SK-N-SH treated with all-trans-retinoic acid at 6 μM for 48 hours (cell line): ENCODE measurements at places on chromosomes 2 and 18.

DNA sequence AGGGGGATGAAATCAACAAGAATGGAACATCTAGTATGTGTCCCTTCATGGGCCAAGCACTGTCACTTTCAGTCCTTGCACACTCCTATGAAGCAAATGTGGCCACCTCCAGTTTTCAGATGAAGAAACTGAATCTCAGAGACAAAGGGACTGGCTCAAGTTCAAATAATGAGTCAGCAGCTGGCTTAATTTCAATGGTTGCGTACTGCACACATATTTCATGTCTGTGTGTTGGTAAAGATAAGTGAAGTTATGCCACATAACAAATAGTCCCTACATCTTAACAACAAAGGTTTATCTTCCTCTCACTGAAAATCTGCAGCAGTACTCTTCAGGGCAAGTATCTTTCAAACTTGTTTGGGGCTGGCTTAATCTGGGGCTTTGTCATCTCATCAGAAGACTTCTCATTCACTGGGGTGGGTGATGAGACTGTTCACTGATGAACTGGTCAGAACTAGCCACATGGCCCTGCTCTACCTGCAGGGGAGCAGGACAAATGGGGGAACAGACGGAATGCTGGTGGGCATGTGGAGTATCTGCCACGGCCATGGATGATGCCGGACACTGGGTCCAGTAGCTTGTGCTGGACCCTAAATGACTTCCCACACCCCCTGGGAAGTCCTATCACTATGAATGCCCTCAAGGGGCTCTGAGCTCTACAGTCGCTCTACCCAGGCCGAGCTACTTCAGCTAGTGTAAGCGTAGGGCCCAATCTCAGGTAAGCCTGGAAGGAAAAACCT is 263.2 kb downstream of the CYP26B1 start:
- ATAC-seq: no peak

- ATAC-seq: no peak
Observed at GRCh38 chr2:238060096-238060541, 682 bp upstream of the SCLY start.

- ATAC-seq: no peak
Observed at GRCh38 chr18:76459312-76459686, 35.7 kb downstream of the ZNF516 start.

- ATAC-seq: peak; percentile 99
Observed at GRCh38 chr2:159497256-159497655, 119.1 kb downstream of the BAZ2B start.

- ATAC-seq: no peak
Observed at GRCh38 chr2:42748840-42749239, 15.1 kb downstream of the OXER1 start.

DNA sequence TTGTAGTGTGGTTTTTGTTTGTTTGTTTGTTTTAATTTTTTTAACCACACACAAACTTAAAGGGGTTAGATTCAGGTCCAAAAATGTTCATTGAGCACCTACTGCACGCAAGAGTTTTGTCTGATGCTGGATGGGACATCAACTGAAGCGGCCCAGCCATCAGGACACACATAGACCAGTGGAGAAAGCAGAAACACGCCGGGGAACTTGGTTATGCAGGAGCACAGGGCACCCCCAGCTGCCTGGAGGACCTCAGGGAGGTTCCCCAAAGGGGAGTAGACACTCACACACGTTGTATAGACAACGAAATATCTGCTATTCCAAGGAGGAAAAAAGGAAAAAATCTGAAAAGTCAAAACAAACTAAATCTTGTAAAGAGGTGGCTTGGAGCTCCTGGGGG is 191.7 kb downstream of the GBX2 start:
- ATAC-seq: no peak

GRCh38 chr2:170530284-170530745 is 184.8 kb upstream of the SP5 start:
- peak; percentile 51 for ATAC-seq

DNA sequence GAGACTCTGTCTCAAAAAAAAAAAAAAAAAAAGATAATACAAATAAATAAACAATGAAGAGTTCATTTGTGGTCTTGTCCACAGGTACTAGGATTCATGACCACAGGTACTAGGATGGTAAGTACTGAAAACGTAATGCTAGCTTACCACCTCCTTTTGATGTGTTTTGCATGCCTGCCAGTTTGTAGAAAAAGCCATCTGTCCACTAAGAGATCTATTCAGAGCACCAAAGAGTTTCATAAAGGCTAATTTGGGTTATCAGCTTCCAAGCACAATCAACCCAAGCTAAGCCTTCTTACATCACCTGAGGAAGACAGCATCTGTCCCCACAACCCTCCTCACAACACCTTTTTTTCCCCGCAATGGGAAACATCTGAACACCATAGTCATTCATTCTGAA is 477.2 kb downstream of the ZEB2 start:
- ATAC-seq: no peak

DNA sequence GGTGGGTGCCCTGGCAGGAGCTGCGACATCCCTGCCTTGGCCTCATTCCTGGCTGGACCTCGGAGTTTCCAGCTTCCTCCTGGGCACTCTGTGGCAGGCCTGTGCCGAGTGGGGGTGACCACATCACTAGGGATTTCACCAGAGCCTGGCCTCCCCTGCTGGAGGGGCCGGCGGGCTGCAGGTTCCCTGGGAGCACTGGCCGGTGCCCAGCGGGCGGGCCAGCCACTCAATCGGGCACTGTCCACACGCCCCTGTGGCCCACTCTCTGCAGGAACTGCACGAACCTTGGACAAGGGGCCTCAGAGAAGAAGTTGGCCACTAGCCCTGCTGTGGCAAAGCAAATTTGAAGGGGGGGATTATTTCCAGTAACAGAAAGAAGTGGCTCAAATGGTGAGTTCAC is 110.7 kb upstream of the APCDD1 start:
- no peak for ATAC-seq

GRCh38 chr2:59383473-59383872 is 1142.3 kb upstream of the FANCL start:
- ATAC-seq: no peak

DNA sequence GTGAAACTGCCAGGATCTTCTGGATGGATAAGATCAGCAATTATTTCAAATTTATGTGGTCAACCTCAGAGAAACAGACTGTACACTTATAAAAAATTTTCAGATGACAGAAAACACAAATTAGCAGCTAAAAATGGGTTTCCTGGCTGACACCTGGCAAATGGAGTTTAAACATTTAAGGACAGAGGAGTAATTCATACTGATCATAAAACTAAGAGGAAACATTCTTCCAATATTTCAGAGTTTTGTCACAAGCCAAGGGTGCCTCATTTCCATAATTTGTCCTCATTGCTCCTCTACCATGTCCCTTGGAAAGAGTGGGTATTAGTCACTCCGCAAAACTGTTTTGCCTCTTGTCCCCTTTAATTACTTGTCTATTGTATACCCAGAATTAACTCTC is 70.2 kb downstream of the TMEFF2 start:
- ATAC-seq: peak; percentile 80

DNA sequence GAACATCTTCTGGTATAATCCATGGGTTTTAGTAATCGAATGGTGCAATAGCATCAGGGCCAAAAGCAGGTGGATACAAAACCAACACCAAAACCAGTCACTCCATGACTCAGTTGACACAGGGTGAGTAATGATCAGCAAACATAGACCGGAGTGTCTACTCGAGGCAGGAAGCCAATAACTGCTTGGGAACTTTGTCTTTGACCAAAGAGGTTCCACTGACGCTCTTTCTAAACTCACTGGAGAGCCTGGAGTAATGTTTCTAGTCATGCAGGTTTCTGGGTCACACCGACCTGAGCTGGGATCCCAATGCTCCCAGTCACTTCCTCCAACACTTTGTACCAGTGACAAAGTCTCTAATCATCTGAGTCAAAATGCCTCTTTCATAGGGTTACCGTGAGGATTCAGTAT is 30.9 kb downstream of the MREG start:
- ATAC-seq: no peak

DNA sequence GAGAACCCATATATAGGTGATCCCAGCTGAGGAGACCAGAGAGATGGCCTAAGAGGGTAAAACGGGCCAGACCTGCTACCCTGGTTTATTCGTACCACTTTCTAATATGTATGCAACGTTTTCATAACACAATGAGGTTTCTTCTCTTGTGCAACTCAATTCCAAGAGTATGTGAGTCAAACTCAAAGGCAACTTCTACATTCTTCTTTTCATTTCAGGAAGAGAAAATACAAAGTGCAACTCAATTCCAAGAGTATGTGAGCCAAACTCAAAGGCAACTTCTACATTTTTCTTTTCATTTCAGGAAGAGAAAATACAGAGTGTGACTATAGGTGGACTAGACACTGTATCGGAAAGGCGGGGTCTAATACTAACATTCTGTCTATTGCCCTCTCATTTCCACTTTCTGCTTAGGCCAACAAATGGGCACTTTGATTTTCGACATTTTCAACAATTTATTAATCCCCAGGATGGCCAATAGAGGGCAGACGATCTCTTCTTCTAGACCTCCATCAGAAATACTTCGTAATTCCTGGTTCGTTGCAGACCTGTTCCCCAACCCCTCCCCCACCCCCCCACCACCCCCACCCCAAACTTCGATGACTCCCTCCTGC is 3.7 kb upstream of the CRIM1 start:
- peak; percentile 5; the same call in 1 of the 3 replicates for ATAC-seq

DNA sequence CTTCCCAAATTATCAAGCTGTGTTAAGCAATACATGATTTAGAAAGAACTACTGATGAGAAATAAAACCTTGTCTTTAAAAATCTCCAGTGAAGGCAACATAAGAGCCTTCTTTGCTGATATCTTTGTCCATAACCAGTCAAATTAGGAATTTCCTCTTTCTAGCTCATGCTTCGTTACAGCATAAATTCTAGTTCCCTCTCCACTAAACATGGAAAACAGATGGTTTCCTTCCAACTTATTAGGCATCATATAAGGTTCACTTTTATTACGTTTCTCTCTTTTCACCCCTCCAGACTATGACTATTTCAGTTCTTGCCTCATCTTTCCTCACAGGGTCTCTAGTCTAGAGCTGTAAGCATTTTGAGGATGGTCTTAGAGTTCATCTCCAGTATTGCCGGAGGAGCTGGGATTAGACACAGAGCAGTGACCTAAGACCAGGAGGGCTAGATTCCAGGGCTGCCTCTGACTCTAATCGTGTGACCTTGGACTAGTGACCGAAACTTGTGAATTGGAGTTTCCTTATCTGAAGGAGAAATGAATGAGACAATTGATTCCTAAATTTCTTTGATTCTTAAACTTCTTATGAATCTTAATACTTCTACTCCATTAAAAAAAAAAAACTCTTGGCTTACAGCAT is 195.5 kb upstream of the APCDD1 start:
- no peak for ATAC-seq

- peak; percentile 61; the same call in 2 of the 3 replicates for ATAC-seq
Observed at GRCh38 chr2:173749315-173749714, 215.9 kb downstream of the SP3 start.

DNA sequence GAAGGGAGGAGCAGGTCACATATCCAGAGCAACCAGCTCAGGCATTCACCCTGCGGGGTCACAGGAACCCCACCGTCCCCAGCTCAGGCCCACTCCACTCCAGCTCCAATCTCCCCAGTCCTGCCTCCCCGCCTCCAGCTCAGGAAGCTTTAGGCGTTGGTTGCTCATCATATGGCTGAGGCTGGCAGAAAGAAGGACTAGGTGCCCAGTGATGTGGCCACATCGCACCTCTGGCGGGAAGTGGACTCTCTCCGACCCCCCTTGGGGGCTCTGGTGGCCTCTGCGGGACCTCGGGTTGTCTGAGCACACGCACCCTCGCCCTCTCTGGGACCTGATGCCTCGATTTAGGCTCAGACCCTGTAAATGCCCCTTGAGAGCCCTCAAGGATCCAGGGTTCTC is 187.7 kb downstream of the ZFP36L2 start:
- ATAC-seq: peak; percentile 12

DNA sequence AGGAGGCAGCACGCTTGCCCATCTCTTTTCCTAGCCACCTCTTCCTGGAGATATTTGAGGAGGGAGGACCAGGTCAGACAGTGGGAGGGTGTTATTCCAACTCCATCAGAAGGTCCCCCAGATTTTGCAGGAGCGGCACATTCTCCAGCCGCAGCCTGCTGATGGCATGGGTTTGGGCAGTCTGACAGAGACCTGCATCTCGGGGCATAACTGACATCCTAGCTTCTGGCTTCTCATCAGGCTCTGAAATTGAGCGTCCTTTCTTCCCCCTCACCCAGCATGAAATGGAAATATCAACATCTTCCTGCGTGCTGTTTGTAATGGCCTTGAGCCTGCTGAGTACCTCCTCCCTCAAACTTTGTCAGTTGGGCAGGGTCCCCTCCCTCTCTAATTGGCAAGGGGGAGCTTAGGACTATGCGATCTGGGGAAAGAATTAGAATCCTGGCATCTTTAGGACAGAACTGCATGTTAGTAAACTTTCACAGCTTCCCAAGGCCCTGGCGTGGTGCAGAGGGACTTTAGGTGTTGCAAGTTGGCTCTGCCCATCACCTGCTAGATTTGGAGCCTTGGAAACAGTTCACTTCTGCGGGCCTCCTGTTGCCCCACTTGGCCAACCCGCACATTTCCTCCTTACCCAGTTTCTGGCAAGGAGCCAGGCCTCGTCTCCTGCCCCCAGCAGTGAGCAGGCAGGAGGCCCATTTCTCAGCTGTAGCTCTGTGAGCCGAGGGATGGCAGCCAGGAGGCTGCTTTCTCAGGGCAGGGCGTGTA is 2.2 kb downstream of the ITM2C start:
- peak; percentile 10; the same call in 1 of the 3 replicates for ATAC-seq

DNA sequence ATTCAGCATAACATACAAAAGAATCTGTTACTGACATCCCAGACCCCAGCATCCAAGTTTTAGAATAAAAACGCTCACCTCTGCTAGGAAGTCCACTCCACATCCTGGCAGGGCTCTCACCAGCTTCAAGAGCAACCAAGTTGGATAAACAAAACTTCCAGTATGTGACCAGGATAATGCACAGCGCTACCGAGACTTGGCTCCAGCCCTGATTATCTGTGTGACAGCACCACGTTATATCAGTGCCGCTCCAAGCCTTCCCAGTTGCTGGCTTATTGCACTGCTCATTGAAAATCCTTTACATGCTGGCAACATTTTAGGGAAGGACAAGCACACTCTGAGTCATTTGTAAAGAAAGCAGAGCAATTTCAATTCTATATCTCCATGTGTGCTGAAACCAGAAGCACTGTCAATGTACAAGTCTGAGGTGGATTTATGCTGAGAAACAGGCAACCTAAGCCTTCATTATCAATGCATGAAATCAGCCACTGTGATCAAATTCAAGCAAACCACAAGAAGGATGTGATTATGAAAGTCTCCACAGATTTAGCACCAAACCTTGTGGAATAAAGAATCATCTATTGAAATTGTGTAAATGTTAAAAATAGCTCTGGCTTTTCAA is 115.7 kb downstream of the ZNF385B start:
- no peak for ATAC-seq

- ATAC-seq: peak; percentile 18; the same call in 1 of the 3 replicates
Observed at GRCh38 chr2:159129269-159129668, 157.2 kb downstream of the WDSUB1 start.
